ENCODE measurements at places on chromosomes 7 and 10.

- DNase-seq = no peak
Measured at GRCh38 chr7:112360681-112361080, 89.6 kb upstream of the IFRD1 start.

- DNase-seq = no peak
Measured at GRCh38 chr10:44196336-44196735, 188.6 kb downstream of the CXCL12 start.

- DNase-seq = no peak
Measured at GRCh38 chr7:24724451-24725190, 32.6 kb downstream of the GSDME start.

- no peak for DNase-seq
Measured at GRCh38 chr7:138746073-138746472, 44.9 kb upstream of the SVOPL start.

DNA sequence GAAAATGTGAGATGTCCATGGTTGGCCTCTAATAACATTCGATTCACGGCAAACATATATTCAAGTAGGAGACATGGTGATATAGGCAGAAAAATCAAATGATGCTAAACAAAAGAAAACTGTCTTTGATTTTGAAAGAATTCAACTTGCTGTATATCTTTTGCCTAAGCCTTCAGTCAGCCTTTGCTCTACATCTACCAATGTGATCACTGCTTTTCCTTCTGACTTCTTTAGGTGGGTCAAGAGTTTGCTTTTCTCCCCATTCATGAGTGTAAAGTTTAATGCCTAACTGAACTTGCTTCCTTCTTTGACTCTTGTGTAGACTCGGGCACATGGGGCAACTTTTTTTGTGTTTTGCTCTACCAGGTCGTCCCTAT is 417 bp upstream of the HIF1AN start:
- DNase-seq = no peak

DNA sequence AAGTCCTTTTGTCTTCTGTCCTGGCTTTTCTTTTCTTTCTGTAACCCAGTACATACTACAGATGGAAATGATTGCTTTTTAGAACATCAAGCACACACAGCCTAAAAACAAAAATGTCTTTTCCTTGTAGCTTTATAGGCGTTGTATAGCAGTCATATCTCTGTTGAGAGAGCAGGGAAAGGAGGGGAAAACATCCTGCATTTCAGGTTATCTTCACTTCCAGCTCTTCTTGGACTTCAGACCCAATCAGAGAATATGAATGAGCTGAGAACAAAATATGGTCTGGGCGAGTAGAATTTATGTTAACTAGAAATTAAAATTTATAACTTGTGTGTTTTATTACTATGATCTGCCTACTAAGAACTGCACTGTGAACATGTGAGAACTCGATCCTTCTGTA is 14.7 kb downstream of the TMEM60 start:
- no peak for DNase-seq

GRCh38 chr10:30398788-30399187 is 35.2 kb upstream of the MAP3K8 start:
- no peak for DNase-seq

GRCh38 chr7:105020926-105021325 is 6.9 kb downstream of the KMT2E start:
- no peak for DNase-seq

All from activated CD4-positive, alpha-beta T cell treated with anti-CD3 and anti-CD28 coated beads for 24 hours (primary cell).